Effector memory CD4-positive, alpha-beta T cell (primary cell): ENCODE measurements at places on chromosomes 1 and 21.

- peaks cover 37% of the 10 kb centered on the region for H3K36me3 ChIP-seq
- H3K4me1 ChIP-seq: no peaks in the 10 kb centered on the region
- H3K27me3 ChIP-seq: no peaks in the 10 kb centered on the region
- H3K27ac ChIP-seq: no peak overlapping the region
- no peak for DNase-seq
These were observed 82.8 kb downstream of the TRIM33 start for GRCh38 chr1:114428083-114428754.

DNA sequence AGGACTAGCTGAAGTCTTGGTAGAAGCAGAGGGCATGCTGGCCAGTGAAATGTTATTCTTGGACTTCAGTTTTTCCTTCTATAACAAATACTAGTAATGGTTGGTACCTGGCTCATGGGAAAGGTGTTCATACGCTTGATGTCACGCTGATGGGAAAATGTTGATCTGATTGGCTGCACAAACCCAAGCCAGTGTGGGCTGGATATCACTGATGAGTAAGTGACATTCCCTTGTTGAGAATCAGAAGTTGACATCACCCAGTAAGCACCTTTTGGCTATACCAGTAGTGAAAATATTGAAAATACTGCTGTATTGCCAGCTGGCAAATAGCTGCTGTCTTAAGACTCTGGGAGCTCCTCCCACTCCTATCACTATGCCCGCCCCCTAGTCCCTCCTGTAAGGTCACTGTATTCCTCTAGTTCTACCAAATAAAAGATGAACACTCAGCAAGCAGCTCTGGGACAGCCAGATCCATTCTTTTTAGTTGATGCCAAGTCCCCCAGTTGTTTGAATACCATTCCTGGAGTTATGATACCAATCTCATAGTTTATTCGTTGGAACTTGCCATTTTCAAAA is 168.2 kb downstream of the GRIK1 start:
- no peak for DNase-seq
- H3K4me3 ChIP-seq: no peak overlapping the region
- H3K4me1 ChIP-seq: no peaks in the 10 kb centered on the region
- H3K36me3 ChIP-seq: no peaks in the 10 kb centered on the region

GRCh38 chr1:216076751-216077150 is 346.5 kb downstream of the USH2A start:
- no peaks in the 10 kb centered on the region for H3K36me3 ChIP-seq
- DNase-seq: no peak
- no peak overlapping the region for H3K4me3 ChIP-seq
- H3K4me1 ChIP-seq: no peaks in the 10 kb centered on the region
- H3K27me3 ChIP-seq: no peaks in the 10 kb centered on the region

GRCh38 chr1:174954671-174955669 is 44.8 kb upstream of the CACYBP start:
- no peak overlapping the region for H3K27ac ChIP-seq
- H3K27me3 ChIP-seq: no peaks in the 10 kb centered on the region
- no peaks in the 10 kb centered on the region for H3K36me3 ChIP-seq
- no peak for DNase-seq

DNA sequence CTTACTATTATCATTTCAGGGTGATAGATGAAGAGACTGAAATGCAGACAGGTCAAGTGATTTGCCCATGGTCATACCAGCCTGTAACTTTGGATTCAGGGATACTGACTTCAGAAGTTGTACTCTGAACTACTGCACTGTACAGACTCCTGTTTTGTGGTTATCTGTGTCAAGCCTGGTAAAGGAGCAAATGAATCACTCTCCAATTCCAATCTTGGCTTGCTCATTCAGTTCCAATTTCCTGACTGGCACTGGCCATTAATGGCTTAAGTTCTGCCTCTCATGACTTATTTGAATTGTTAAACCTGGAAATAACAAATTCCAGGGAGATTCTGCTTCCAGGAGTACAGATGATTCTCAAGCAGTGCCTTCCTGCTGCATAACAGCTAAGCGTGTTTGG is 45.4 kb upstream of the PLD5 start:
- H3K27me3 ChIP-seq: no peaks in the 10 kb centered on the region
- H3K36me3 ChIP-seq: no peaks in the 10 kb centered on the region
- no peak overlapping the region for H3K27ac ChIP-seq
- no peak overlapping the region for H3K4me3 ChIP-seq

- H3K4me3 ChIP-seq: no peak overlapping the region
- H3K36me3 ChIP-seq: no peaks in the 10 kb centered on the region
- no peaks in the 10 kb centered on the region for H3K4me1 ChIP-seq
- H3K27ac ChIP-seq: no peak overlapping the region
These were observed 27.6 kb downstream of the CRP start for GRCh38 chr1:159686599-159687299.

- H3K27me3 ChIP-seq: no peaks in the 10 kb centered on the region
- peak overlapping the region; percentile 13 for H3K27ac ChIP-seq
- no peak for DNase-seq
- H3K36me3 ChIP-seq: peaks cover 67% of the 10 kb centered on the region
- no peaks in the 10 kb centered on the region for H3K4me1 ChIP-seq
These were observed 7.9 kb downstream of the COX20 start for GRCh38 chr1:244843148-244843978.

DNA sequence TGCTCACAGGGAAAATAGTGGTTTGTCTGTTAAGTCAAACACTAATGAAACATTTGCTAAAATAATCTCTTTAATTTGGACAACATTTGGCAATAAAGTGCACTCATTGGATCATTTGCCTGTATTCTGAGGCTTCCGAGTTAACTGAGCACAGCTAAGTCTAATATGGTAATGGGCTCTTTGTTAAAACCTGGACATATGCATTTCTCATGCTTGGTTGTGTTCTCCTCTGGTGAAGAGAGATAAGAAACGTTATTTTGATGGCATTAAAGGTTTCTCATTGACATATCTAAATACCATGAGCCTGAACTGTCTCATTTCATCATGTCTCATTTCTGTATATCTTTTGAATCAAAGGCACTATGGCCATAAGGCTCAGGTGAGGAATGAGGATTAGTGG is 13.4 kb upstream of the NRIP1 start:
- H3K36me3 ChIP-seq: no peaks in the 10 kb centered on the region
- H3K4me1 ChIP-seq: no peaks in the 10 kb centered on the region
- H3K27ac ChIP-seq: no peak overlapping the region
- H3K27me3 ChIP-seq: no peaks in the 10 kb centered on the region

GRCh38 chr1:204507317-204508105 is 8.7 kb upstream of the MDM4 start:
- peak overlapping the region; percentile 35 for H3K4me3 ChIP-seq
- DNase-seq: no peak
- H3K36me3 ChIP-seq: no peaks in the 10 kb centered on the region
- H3K27ac ChIP-seq: peak overlapping the region; percentile 81
- no peaks in the 10 kb centered on the region for H3K4me1 ChIP-seq

DNA sequence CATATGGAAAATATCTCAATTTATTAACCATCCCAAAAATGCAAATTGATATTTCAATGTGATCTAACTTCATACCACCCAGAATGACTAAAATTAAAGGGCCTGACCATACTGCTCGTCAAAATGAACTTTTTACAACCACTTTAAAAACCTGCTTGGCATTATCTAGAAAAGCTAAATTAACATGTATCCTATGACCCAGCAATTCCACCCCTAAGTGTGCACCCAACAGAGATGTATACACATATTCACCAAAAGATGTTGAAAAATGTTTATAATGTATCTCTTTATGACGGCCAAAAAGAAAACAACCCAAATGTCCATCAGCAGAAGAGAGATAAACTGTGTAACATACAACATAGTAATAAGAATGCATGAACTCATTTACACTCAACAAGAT is 1.6 kb upstream of the BCAR3 start:
- DNase-seq: no peak
- H3K27ac ChIP-seq: no peak overlapping the region
- H3K4me1 ChIP-seq: peaks cover 9% of the 10 kb centered on the region
- no peaks in the 10 kb centered on the region for H3K36me3 ChIP-seq
- H3K27me3 ChIP-seq: peaks cover 7% of the 10 kb centered on the region
- no peak overlapping the region for H3K4me3 ChIP-seq

DNA sequence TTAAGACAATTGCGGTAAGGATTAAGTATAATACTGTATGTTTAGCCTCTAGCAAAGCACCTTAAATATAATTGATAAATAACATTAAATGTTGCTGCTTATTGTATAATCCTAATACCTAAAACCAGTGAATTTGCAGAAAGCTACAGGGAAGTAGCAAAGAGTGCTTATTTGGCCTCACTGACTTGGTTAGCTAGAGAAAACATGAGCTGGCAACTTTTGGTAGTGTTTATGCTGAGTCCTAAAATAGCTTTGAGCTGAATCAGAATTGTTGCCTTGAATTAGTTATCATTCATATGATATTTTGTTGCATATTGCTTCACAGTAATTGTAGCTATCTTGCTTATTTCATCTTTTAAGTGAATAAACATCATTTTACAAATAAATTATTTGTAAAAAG is 3.5 kb downstream of the TRIM67 start:
- DNase-seq: no peak
- H3K4me3 ChIP-seq: no peak overlapping the region
- H3K36me3 ChIP-seq: no peaks in the 10 kb centered on the region
- H3K27me3 ChIP-seq: peaks cover 30% of the 10 kb centered on the region
- H3K27ac ChIP-seq: no peak overlapping the region
- H3K4me1 ChIP-seq: peaks cover 14% of the 10 kb centered on the region

DNA sequence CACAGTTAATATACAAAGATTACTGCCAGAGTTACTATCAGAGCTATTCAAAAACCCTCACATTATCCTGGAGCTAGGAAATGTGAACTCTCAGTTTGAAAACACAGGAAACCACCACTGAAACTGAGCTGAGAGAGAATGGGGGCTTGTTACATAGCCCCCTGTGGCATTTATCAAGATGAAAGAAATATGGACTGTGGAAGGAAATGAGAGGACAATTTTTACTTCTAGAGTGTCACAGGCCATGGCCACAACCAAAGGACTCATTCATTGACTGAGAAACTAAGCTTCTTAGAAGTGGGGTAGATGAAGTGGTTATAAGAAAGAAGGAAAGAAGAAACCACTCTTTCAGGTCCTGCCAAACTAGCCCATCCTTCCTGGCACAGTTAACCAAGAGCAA is 25.3 kb downstream of the DSTYK start:
- no peak for DNase-seq
- no peak overlapping the region for H3K27ac ChIP-seq
- H3K36me3 ChIP-seq: peaks cover 11% of the 10 kb centered on the region
- H3K27me3 ChIP-seq: no peaks in the 10 kb centered on the region
- H3K4me1 ChIP-seq: peaks cover 6% of the 10 kb centered on the region

- H3K4me1 ChIP-seq: no peaks in the 10 kb centered on the region
- no peaks in the 10 kb centered on the region for H3K27me3 ChIP-seq
- H3K36me3 ChIP-seq: no peaks in the 10 kb centered on the region
- no peak for DNase-seq
These were observed 29.3 kb downstream of the PRDX6 start for GRCh38 chr1:173506437-173506836.

DNA sequence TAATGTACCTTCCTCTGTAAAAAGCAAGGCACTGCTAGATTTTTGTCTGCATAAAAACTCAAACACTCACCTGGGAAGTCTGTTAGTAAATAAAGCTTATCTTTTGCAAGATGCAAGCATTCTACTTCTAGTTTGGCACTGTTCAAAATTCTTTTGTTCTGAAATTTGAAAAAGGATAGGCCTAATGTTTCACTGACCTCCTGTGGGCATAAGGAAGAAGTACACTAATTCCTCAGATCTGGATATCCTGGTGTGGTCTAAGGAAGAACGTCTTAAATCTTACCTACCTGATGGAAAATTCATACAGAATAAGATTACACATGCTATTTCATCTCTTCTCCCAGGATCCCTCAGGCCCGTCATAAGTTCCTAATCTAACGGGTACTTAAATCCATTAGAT is 93.5 kb upstream of the CAMK1G start:
- no peak overlapping the region for H3K27ac ChIP-seq
- no peak for DNase-seq
- no peaks in the 10 kb centered on the region for H3K36me3 ChIP-seq
- H3K4me1 ChIP-seq: no peaks in the 10 kb centered on the region
- no peak overlapping the region for H3K4me3 ChIP-seq

GRCh38 chr1:232211149-232211548 is 418.8 kb downstream of the SIPA1L2 start:
- H3K27me3 ChIP-seq: no peaks in the 10 kb centered on the region
- no peak overlapping the region for H3K4me3 ChIP-seq
- no peaks in the 10 kb centered on the region for H3K36me3 ChIP-seq
- no peak overlapping the region for H3K27ac ChIP-seq
- no peak for DNase-seq

- H3K4me1 ChIP-seq: no peaks in the 10 kb centered on the region
- H3K27me3 ChIP-seq: no peaks in the 10 kb centered on the region
- H3K27ac ChIP-seq: no peak overlapping the region
- no peaks in the 10 kb centered on the region for H3K36me3 ChIP-seq
- no peak overlapping the region for H3K4me3 ChIP-seq
These were observed 9.5 kb downstream of the CD5L start for GRCh38 chr1:157831968-157832626.

GRCh38 chr1:31939484-31940329 is 1.5 kb upstream of the PTP4A2 start:
- H3K27ac ChIP-seq: peak overlapping the region; percentile 70
- peak overlapping the region; percentile 23 for H3K4me3 ChIP-seq
- H3K4me1 ChIP-seq: peaks cover 61% of the 10 kb centered on the region
- no peaks in the 10 kb centered on the region for H3K36me3 ChIP-seq
- peak; percentile 73 for DNase-seq
- H3K27me3 ChIP-seq: no peaks in the 10 kb centered on the region

GRCh38 chr21:34630536-34631143 is 15.7 kb upstream of the RCAN1 start:
- no peak for DNase-seq
- H3K4me3 ChIP-seq: no peak overlapping the region
- no peaks in the 10 kb centered on the region for H3K36me3 ChIP-seq

GRCh38 chr1:9539829-9540550 is 725 bp downstream of the SLC25A33 start:
- H3K36me3 ChIP-seq: no peaks in the 10 kb centered on the region
- peak overlapping the region; percentile 73 for H3K4me3 ChIP-seq
- DNase-seq: peak; percentile 28
- no peaks in the 10 kb centered on the region for H3K27me3 ChIP-seq
- peaks cover 10% of the 10 kb centered on the region for H3K4me1 ChIP-seq
- peak overlapping the region; percentile 53 for H3K27ac ChIP-seq

DNA sequence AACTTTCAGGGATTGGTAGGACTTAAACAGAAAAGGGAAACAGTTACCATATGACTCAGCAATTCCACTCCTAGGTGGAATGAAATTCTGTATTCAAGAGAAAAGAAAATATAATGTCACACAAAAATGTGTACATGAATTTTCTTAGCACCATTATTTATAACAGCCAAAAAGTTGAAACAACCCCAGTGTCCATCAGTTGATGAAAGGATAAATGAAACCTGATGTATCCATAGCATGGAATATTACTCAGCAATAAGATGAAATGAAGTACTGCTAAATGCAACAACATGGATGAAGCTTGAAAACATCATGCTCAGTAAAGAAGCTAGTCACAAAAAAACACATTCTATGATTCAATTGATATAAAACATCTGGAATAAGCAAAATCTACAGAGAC is 15.5 kb downstream of the EEIG2 start:
- no peaks in the 10 kb centered on the region for H3K36me3 ChIP-seq
- H3K4me3 ChIP-seq: no peak overlapping the region
- DNase-seq: no peak
- no peak overlapping the region for H3K27ac ChIP-seq

DNA sequence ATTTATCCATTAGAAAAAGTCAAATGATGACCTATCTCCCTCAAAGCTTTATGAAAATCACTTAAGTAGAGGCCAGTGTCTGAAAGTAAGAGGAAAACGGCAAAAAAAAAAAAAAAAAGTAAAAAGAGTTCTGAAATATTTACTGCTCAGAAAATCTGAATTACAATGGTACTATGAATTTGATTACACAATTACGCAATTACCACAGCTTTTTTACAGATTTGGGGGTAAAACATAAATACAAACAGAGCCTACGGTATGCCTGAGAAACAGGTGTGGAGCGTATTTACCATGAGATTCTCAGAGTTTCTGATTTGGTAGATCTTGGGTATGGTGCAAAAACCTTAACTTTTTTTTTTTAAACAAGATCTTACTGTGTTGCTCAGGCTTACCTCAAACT is 15.9 kb upstream of the FBXO28 start:
- no peaks in the 10 kb centered on the region for H3K36me3 ChIP-seq
- no peak overlapping the region for H3K4me3 ChIP-seq
- no peak for DNase-seq
